ENCODE measurements at places on chromosomes 1 and 21. TPM values are rescaled to one million over a fixed set of nuclear protein-coding genes. Genes with fewer than 3 reads are reported as not detected.
A peak's percentile ranks its signal among the peaks of the same experiment; 100 is the strongest.

DNA sequence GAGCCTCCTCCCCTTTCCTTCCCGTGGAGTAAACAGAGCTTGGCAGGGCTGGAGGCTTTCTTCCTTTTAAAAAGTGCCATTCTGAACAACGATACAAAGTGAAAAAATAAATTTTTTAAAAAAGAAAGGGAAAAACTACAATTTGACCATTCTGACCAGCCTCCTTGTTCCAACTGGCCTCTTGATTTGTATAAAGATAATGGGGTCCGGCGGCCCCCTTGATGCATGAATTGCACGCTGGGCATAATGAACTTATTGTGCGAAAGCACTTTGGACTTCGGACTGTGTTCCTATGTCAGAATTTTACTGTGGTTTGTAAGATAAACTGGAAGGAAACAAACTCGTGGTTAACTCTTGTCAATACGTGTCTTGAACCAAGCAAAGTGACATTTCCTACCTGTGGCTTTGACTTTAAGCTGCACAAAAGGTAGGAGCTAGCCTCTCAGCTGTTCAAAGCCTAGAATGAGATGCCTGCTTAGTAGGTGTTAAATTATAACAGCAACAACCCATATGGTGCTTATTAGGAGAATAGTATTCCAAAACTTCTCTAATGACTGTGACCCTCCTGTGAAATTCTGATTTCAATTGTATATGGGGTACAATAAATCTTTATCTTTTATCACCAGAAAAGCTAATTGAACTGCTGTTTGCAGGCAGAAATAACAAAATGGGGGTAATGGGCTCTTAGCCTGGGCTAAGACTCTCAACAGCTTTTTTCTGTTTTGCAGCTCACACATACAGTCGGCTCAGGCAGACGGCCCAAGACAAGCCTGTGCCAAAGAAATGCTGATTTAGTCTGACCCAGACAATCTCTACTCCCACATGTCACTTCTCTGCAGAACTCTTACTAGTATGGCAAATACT, 9.3 kb downstream of the IRF2BP2 start:
- peaks cover 20% of the 10 kb centered on the region for H3K36me3 ChIP-seq
- H3K27ac ChIP-seq: peak overlapping the region; percentile 79
- peaks cover 64% of the 10 kb centered on the region for H3K4me1 ChIP-seq
- H3K27me3 ChIP-seq: no peaks in the 10 kb centered on the region

GRCh38 chr1:161261261-161262235, 3.0 kb downstream of the PCP4L1 start:
- no peak for DNase-seq
- H3K27me3 ChIP-seq: peaks cover 51% of the 10 kb centered on the region
- H3K4me1 ChIP-seq: peaks cover 25% of the 10 kb centered on the region
- H3K36me3 ChIP-seq: peaks cover 12% of the 10 kb centered on the region
- H3K27ac ChIP-seq: no peak overlapping the region

The OR2T5 gene
- not detected for total RNA-seq

The SLAMF9 gene
- not detected for total RNA-seq
